ENCODE measurements at places on chromosomes 3 and 15.

DNA sequence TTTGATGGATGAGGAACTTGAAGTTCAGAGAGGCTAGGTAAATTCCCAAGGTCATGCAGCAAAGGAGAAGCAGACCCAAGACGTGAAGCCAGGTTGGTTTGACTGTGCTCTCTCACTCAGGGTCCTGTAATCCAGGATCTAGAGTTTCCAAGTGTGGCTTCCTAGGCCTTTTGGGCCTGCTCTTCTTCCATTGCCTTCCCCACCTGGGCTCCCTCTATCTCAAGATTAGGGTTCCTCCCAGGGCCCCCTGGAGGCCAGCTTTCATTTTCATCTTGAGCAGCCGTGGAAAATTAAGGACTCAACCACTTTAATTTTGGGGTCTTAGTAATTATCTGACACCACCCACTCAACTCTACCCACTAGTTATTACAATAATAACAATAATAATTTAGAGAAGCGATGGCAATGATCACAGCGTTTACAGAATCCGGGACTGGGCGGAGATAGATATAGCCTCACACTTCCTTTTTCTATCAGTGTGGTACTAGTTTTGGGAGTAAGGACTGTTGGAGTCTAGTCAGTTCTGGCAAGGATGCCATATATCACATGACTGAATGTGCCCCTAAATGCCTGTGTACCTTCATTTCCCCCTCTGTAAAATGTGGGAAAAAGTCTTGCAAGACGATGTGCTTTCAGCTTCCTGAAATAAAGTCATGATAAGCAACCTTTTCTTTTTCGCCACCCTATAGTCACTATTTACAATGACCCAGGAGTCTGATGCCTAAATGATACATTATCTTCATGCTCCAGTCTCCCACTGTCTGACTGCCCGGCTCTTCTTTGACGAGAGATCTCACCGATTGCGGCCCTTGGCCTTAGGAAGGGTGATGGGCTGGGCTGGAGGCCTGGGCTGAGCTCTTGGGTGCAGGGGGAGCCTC lies 30.2 kb upstream of the MAGEF1 start:
- DNase-seq, result no peak

- no peak for DNase-seq
Observed at GRCh38 chr15:89197503-89197971, 23.8 kb downstream of the RLBP1 start.

- no peak for DNase-seq
Observed at GRCh38 chr3:158167737-158168557, 58.1 kb downstream of the RSRC1 start.

- DNase-seq, result no peak
Observed at GRCh38 chr3:137789236-137789635, 25.1 kb downstream of the SOX14 start.

GRCh38 chr3:15267502-15267901 lies 61.5 kb downstream of the CAPN7 start:
- DNase-seq, result no peak

- no peak for DNase-seq
Observed at GRCh38 chr15:57694279-57694678, 12.2 kb upstream of the POLR2M start.

DNA sequence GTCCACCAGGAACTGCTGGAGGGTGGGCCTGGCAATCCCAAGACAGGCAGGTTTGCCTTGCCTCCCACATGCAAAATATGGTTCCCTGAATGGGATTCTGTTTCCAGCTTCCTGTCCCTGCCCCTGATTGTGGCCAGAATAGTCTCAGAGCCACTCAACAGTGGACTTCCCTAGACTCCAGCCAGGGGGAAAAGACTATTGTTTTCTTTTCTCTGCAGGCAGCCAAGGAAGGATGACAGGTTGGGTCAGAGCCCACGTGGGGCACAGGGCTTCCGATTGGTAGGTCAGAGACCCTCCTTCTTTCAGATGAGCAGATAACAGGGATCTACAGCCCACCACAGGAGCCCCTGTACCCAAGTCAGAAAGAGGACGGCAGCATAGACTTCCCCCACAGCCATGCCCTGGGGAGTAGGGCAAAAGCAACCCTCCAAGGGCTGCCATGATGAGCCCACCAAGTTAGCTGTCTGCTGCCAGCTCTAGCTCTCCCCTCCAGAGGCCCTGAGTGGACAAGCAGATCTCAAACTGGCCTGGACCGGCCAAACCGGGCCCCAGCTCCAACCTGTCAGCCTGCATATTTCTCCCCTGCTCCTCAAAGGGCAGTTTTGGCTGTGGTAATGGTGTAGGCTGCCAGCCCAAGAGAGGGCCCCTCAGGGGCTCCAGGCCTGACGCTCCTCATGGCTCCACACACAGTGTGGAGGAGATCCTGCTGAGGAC lies 6.4 kb downstream of the TLR9 start:
- no peak for DNase-seq

DNA sequence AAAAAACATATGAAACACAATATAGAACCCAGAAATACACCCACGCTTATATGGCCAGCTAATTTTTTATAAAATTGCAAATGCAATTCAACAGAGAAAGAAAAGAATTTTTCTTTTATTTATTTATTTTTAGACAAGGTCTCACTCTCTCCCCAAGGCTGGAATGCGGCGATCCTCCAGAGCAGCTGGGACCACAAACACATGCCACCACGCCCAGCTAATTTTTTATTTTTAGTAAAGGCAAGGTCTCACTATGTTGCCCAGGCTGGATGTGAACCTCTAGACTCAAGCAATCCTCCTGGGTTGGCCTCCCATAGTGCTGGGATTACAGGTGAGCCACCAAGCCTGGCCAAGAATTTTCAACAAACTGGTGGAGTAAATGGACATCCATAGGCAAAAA lies 117.9 kb downstream of the SCAPER start:
- DNase-seq, result no peak

- DNase-seq, result no peak
Observed at GRCh38 chr3:45664578-45664977, 24.6 kb upstream of the SACM1L start.

GRCh38 chr3:133384331-133385027 lies 15.4 kb upstream of the BFSP2 start:
- DNase-seq, result peak; percentile 84

GRCh38 chr3:141337523-141337854 lies 30.8 kb upstream of the ZBTB38 start:
- no peak for DNase-seq

DNA sequence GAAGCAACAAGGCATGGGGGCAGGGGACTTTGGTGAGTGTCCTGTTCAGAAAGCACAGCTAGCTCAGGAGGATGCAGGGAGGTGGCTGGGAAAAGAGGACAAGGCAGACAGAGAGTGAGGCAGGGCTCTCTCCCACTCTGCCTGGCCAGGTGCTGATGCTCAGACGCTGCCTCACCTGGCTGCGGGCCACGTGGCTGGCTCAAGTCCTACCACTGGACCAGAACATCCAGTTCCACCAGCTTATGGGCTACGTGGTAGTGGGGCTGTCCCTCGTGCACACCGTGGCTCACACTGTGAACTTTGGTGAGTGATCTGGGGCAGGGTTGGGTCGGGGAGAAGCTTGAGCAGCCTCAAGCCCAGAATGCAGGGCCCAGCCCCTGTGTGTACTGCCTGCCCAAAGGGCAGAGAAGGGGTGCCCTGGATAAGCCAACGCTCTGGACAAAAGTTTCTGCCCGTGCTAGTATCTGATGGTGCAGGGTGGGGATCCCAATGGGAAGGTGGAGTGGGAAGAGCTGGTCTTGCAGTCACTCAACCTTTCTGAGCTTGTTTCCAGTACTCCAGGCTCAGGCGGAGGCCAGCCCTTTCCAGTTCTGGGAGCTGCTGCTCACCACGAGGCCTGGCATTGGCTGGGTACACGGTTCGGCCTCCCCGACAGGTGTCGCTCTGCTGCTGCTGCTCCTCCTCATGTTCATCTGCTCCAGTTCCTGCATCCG lies 20.9 kb downstream of the NOX5 start:
- no peak for DNase-seq

GRCh38 chr3:94046533-94046932 lies 16.2 kb downstream of the DHFR2 start:
- DNase-seq, result no peak

DNA sequence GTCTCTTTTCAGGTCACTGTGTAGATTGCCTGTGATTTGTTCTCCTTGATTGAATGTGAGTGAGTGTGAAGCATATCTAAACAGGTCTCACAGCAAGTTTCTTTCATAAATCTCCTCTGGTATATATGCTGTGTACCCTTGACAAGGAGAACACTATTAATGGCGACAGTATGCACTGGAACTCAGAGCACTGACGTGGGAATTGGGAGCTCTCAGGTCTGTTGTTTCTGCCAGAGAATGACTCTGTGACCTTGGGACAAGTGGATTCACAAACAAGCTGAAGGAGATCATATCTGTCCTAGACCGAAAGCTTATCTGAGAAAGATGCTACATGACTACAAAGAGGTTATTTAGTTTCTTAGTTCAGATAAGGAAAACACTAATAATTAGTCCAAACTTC lies 326.3 kb upstream of the TPRG1 start:
- DNase-seq, result no peak

- no peak for DNase-seq
Observed at GRCh38 chr3:49671291-49672288, 2.6 kb upstream of the APEH start.

DNA sequence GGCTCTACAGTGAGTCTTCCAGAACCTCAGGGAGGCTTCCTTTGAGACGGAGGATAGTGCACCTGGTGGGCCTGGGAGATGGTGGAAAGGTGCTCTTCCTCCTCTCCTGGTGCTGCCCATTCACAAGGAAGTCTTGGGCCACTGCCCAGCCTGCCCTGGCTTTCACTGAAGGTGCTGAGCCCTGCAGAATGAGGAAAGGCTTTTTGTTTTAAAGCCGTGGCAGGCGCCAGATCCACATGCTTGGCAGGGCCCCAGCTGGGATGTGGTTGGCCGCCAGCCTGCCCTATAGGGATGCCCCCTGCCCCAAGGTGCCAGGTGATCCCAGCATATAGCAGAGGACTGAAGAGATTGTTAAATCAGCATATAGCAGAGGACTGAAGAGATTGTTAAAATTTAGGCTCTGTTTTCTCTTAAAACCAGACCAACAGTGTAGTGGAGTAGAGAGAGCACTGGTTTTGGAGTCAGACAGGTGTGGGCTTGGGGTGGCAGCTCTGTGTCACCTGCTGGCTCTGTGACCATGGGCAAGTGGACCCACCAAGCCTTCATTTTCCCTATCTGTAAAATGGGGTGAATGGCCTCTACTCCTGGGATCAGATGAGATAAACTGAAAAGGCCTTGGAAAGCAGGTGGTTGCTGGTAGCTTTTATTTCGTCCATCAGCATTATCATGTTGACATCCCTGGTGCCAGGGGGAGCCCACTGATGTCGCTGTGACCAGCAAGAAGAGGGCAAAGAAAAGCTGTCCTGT lies 53.3 kb downstream of the SLC6A6 start:
- peak; percentile 56 for DNase-seq

GRCh38 chr3:126961191-126961790 lies 21.6 kb upstream of the PLXNA1 start:
- no peak for DNase-seq

- DNase-seq, result no peak
Observed at GRCh38 chr3:86938416-86939105, 52.4 kb downstream of the VGLL3 start.

DNA sequence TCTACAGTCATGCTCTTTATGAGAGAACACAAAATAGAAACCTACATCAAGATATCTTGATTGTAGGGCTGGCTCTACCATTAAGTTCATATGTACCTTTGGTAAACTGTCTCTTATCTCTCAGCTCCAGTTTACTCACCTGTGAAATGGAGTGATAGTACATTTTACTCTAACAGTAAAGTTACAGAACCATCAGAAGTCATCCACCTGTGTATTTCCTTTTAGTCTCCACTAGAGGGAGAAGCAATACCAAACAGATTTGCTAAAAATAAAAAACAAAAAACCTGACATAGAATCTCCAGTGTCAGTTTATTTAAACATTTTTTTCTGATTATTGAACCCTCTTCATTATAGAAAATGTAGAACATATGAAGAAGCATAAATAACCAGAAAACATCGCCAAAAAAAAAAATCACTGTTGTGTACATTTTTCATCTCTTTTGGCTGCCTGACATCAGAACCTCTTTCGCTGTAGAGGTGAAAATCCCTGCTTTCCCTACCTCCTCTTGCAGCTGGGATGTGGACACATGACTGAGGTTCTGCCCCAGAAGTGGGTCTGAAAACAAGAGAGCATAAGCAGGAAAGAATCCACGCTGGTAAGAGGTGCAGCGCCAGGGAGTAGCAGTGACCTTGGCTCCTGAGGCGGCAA lies 48.7 kb upstream of the WDR72 start:
- no peak for DNase-seq

GRCh38 chr3:197811343-197811742 lies 20.3 kb downstream of the LRCH3 start:
- DNase-seq, result no peak

- DNase-seq, result no peak
Observed at GRCh38 chr3:177810162-177810623, 612.9 kb upstream of the TBL1XR1 start.

GRCh38 chr15:57321973-57322601 lies 54.2 kb upstream of the CGNL1 start:
- DNase-seq, result no peak

- no peak for DNase-seq
Observed at GRCh38 chr3:191345334-191345733, 15.0 kb upstream of the UTS2B start.

DNA sequence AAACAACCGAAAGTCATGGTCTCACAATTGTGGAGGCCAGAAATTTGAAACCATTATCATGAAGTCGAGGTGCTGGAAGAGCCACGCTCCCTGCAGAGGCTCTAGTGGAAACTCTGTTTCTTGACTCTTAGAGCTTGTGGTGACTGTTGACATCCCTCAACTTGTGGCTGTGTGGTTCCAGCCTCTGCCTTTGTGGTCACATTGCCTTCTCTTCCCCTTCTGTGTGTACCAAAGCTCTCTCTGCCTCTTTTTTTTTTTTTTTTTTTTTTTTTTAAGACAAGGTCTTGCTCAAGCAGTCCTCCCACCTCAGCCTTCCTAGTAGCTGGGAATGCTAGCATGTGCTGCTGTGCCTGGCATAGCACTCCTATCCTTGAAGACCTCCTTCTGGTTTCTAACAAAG lies 48.7 kb upstream of the CRTC3 start:
- DNase-seq, result no peak

DNA sequence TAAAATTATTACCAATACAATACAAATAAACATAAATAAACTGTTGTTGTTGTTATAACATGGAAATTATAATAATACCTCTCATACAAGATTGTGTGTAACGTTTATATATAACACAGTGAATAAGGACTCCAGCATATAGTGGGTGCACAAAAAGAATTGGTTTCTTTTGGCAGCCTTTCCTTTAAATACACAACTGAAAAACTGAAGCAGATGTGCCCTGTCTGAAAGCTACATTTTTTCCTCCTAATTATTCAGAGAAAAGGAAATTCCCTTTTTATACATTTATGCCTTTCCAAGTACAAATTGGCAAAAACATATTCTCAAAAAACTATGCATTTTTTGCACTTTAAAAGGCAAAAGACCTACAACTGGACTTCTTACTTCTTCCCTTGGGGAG lies 928.9 kb upstream of the NR2F2 start:
- DNase-seq, result no peak

- DNase-seq, result no peak
Observed at GRCh38 chr15:72538931-72539330, 64.8 kb downstream of the ARIH1 start.

DNA sequence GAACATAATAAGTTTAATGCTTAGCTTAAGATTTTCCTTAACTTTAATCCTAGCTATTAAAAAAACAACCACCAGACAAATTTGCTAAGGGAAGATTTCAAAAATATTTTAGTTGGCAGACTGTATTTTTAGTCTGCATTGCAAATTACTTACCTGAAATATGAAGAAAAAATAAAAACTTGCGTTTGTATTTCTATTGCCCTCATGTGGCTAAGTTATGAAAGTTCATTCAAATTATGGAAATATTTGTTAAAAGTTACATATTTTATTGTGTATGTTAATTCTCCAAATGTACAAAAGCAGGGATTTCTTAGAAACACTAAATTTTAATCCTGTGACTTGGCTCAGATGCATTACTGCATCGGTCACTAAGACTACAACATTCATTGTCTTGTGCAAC lies 15.0 kb downstream of the GTF2A2 start:
- DNase-seq, result no peak
